Adipocyte (in vitro differentiated cells): ENCODE measurements at places on chromosomes 16 and 17.

DNA sequence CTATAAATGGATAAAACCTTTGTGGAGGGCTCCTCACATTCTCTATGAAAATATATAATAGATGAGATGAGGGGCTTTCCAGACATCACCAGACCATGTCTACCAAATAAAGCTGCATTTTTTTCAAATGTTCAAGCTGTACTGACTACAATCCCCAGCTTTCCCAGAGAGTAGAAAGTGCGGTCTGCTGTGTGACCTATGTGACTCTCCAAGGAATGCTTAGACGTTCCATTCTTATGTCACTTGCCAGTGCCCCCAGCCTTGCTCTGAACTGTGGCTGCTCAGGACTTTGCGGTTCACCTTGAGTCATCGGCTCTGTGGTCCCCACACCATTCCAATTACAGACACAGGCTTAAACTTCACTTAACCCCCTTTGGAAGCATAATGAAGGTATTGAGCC is 47.8 kb upstream of the SCNN1B start:
- peak; percentile 18 for DNase-seq

DNA sequence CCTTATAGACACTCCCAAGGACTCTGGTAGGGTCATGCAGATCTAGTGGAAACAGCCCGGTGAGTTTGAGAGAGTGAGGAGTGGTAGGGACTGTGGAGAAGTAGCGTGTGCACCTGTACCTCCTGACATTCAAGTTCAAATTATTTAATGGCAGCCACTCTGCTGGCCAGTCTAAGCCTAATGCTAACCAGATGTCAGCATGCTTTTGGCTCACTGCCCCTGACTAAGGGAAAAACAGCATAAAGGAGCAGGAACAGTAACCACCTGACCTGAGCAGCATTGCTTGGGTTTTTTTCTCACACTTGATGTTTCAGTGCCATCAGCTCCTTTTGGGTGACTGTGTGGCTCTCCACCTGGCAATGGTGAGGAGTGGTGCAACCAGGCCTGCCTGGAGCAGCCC is 23.8 kb upstream of the SLC12A3 start:
- DNase-seq = peak; percentile 76

DNA sequence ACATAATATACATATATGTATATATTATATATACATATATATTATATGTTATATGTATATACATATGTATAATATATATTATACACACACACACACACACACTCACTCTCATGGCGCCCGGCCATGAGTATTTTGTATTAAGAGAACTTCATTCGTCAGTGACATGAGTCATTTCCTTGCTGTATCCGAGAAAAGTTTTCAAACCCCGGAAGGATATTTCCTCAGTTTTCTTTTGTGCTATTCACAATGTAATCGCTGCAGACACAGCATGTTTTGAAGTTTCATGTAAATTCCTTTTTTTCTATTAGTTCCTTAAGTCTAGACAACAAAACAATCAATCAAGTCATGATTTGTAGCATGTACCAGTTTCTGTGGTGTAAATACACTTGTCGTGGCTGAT is 33.3 kb downstream of the OR1D5 start:
- DNase-seq = peak; percentile 1

DNA sequence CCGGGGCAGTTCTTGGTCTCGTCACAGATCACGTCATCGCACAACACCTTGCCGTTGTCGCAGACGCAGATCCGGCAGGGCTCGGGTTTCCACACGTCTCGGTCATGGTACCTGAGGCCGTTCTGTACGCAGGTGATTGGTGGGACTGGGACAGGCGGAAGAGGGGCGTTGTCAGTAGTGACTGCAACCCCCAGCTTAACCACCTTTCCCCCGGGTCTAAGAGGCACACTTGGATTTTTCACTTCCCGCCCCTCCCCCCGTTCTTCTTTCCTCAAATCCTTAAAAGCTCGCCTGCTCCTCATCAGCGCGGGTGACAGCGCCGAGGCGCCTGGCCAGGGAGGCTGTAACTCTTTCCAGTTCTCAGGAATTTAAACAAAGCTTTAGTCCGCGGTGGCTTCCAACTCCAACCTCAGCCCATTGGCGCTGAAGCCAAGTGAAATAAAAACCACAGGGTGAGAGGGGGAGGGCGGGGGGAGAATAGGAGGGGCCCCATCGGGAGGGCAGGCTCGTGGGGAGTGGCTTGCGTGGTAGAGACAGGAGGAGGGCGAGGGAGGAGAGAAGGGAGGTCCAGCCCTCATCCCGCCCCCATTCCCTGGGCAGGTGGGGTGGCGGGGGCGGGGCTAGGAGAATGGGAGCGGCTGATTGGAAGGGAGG is 1.5 kb downstream of the COL1A1 start:
- peak; percentile 94 for DNase-seq

- DNase-seq = peak; percentile 59
Observed at GRCh38 chr17:42387661-42388380, 421 bp downstream of the STAT3 start.

GRCh38 chr16:48422537-48422936 is 37.3 kb upstream of the SIAH1 start:
- DNase-seq = no peak

- DNase-seq = no peak
Observed at GRCh38 chr16:85152414-85153030, 40.2 kb upstream of the CIBAR2 start.

GRCh38 chr17:10229181-10229580 is 30.8 kb upstream of the GAS7 start:
- DNase-seq = no peak

DNA sequence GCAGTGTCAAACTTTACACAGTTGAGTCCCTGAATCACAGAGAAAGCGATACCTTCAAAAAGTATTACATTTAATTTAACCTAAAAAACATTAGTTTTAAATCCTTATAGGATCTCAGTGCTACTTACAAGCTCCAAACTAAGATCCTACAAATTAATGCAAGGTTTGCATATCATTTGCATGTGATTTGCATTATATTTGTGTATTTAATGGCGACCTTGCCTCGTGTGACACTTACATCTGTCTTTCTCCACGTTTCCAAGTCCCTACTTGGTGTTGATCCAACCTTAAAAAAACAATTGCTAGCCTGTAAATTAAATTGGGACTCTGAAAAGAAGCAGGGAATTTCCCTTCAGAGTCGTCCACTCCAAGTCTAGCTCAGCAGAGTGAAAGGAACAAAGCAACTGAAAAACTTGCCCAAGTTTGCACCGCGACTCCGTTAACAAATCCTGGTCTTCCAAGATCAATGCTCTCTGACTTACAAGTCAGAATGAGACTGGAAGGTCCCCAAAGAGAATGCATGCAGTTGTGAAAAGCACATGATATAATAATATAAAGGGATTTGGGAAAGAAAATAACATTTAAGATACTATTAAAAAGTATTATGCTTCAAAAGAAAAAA is 739 bp upstream of the FAM117A start:
- no peak for DNase-seq

DNA sequence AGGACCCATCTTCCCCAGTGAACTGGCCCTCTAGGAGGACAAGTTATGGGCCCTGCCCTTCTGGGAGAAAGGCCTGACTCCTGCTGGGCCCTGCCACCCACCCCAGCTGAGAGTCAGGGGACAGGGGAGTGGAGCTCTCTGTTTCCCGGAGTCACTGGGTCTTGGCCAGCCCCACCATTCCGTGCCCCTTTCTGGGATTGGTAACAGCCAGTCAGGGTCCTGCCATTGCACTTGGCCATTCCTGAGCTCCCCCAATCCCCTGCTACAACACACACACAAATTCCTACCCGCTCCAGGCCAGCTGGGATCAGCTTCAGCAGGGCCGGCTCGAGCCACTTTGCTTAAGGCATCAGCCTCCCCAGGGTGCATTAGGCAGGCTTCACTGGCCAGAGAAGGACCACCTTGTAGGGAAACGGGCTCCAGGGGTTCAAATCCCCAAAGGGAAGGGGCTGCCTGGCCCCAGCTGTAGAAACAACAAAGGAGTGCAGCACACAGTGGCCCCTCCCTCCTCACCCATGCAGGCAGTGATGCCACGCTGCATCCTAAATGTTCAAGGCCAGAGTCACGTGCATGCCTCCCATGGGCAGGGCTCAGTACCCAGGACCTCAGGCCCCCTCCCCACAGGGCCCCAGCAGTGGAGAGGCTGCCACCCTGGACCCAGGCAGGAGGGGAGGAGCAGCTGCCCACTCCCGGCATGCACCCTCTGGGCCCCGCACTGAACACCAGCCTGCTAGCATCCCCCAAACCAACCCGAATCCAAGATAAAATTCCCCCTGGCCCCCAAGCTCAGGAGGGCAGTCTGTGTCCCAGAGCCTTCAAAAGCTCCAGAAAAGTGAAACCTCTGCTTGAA is 37.7 kb downstream of the C16orf78 start:
- DNase-seq = no peak

DNA sequence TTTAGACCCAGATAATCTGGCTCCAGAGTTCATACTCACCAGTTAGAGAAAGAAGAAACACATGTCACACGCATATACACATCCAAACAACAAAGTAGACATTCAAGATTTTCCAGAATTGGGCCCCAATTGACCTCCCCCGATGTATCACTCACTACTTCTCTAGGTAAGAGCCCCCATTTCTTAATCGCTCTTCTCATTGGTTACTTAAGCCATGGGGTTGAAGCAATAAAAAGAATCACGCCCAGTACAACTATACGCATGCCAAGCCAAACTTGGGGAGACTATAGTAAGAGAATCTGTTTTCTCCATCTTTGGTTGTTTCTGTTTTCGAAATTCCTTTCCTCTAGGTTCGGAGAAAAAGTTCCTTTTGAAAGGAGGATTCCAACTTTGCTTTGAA is 565 bp downstream of the DDX52 start:
- peak; percentile 73 for DNase-seq

DNA sequence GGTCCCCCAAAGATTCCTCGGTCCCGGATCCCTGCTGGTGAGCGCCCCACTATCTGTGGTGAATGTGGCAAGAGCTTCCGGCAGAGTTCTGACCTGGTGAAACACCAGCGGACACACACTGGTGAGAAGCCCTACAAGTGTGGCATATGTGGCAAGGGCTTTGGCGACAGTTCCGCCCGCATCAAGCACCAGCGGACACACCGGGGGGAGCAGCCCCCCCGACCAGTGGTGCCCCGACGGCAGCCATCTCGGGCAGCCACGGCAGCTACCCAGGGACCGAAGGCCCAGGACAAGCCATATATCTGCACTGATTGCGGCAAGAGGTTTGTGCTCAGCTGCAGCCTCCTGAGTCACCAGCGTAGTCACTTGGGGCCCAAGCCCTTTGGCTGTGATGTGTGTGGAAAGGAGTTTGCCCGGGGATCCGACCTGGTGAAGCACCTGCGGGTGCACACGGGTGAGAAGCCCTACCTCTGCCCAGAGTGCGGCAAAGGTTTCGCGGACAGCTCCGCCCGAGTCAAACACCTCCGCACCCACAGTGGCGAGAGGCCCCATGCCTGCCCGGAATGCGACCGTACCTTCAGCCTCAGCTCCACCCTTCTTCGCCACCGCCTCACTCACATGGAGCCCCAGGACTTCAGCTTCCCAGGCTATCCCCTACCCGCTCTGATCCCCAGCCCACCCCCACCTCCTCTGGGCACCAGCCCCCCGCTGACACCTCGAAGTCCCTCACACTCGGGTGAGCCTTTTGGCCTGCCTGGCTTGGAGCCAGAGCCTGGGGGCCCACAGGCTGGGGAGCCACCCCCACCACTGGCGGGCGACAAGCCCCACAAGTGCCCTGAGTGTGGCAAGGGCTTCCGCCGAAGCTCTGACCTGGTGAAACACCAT is 2.8 kb downstream of the ZNF48 start:
- no peak for DNase-seq

- no peak for DNase-seq
Observed at GRCh38 chr17:40775945-40776344, 3.9 kb upstream of the KRT26 start.

DNA sequence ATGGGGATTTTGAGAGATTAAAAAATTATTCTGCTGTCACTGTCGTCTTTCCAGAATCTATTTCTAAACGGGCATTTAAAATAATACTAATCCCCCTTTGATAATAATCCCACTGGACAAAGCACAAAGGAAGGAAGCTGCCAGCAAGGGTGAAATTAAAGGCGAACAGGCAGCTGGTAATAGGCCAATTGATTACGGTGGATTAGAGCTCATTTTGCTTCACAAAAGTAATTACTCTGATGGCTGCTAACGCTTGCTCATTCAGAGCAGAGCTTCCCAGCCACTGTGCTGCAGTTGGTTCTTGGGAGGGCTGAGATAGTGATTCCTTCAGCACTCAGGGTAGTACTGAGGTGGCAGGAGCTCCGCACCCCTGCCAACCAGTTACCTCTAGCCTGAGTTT is 205.7 kb downstream of the SNX29 start:
- no peak for DNase-seq

DNA sequence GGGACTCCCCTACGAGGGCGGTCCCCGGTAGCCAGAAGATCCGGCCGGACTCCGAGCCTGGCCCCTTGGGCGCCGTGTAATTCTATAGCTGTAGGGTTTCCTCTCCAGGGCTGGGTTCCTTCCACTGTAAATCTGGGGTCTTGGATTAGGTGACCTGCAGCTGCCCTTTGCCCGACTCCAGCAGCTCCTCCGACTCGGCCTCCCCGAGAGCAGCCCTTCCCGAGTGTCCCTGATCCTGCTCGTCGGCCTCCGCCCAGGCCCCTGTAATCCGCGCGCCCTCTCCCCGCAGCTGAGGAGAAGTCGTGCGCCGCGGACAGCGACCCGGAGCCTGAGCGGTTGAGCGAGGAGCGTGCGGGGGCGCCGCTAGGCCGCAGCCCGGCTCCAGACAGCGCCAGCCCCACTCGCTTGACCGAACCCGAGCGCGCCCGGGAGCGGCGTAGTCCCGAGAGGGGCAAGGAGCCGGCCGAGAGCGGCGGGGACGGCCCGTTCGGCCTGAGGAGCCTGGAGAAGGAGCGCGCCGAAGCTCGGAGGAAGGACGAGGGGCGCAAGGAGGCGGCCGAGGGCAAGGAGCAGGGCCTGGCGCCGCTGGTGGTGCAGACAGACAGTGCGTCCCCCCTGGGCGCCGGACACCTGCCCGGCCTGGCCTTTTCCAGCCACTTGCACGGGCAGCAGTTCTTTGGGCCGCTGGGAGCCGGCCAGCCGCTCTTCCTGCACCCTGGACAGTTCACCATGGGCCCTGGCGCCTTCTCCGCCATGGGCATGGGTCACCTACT is 5.5 kb downstream of the TBX2 start:
- DNase-seq = peak; percentile 49

- no peak for DNase-seq
Observed at GRCh38 chr16:84361546-84361945, 6.8 kb upstream of the ATP2C2 start.

- DNase-seq = no peak
Observed at GRCh38 chr17:83113792-83114191, 34.4 kb downstream of the METRNL start.

GRCh38 chr17:386141-386876 is 33.7 kb upstream of the RPH3AL start:
- DNase-seq = peak; percentile 84

DNA sequence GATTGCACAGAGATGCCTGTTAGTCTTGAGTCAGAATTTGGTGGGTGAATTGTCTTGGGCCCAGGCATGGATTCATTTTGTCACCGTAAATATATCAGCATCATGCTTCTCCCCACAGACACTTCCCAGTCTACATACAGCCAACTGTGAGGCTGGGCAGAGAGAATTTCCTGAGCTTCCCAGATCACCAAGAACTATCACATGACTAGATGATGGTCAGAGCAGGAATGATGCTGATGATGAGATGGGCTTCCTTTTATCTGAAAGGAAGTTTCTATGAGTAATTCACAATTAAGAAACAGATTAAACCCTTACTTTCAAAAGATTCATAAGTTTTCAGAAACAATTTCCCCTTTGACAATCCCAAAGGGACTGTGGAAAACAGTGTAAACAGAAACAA is 323 bp upstream of the KRTAP9-9 start:
- no peak for DNase-seq

- DNase-seq = no peak
Observed at GRCh38 chr17:57405491-57406072, 149.3 kb downstream of the MSI2 start.

GRCh38 chr16:10678655-10679054 is 16.1 kb downstream of the TEKT5 start:
- no peak for DNase-seq
